Urinary bladder (tissue), 4 donors: ENCODE measurements at places on chromosomes 12 and 14. TPM values are rescaled to one million over a fixed set of nuclear protein-coding genes. Genes with fewer than 3 reads are reported as not detected.

DNA sequence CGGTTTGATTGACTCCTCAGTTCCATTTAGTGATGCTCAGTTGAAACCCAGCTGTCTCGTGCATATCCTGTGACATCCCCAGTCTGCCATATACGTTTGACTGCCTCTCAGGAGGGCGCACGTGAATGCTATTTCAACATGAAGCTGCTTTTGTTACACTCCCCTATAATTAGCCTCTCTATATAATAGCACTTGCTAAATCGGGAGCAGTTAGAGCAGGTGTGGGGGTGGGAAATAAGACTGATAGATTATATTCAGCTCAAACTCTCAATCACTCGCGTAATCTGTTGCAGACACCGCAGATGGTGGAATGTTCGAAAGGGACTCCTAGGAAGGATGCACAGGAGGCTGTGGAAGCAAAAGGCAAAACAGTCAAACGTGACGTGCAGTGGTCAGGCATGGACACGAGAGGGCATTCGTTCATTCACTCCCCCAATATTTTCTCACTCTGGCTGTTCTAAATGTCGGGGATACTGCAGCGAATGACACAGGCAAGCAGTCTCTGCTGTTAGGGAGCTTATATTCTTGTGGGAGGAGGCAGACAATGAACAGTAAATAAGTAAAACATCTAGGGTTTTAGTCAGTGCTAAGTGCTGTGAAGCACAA, 29.8 kb downstream of the KCNA1 start:
- DNase-seq, result no peak

DNA sequence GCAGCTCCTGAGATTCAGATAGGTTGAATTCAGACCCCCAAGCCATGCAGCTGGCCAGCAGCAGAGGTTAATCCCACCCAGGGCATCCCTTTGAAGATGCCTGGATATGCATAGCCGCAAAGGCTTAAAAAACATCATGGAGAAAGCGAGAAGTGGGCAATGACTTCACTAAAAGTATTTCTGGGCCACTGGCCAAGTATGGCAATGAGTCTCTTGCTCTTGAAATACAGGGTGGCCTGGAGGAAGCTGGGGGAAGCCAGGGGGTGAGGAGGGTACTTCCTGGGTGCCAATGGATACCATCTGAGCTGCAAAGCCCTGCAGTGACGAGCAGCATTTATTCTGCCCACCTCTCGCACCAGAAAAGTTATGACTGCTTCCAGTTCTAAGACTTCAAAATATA, 539.3 kb upstream of the TBX3 start:
- no peak for DNase-seq

- DNase-seq, result no peak
Measured at GRCh38 chr14:36035675-36036074, 140.8 kb downstream of the PTCSC3 start.

CDH24 gene
- total RNA-seq, result 6.4 TPM

VWF gene
- 61.8 TPM for total RNA-seq

DNAJC22 gene
- total RNA-seq, result 1.0 TPM

DNA sequence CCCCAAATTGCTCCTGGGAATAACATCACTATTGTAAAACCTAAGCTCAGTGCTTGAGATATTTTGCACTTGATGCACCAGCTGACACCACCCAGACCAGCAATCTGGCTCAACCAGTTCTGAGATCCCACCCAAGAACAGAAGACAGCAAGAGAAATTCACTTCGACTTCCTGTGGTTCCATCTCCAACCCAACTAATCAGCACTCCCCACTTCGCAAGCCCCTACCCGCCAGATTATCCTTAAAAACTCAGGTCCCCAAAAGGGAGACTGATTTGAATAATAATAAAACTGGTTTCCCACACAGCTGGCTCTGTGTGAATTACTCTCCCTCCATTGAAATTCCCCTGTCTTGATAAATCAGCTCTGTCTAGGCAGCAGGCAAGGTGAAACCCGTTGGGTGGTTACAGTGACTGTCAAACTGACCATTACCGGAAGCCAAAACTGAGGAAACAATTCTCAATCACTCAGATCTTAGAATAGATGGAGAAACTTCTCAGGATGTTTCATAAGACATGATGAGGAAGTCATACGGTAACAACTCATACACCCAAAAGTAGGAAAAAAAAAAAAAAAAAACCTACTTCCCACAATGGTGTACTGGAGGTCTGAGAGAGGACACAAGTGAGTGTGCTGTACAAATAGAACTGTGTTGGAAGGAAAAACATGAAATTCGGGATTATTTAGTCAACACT, 92.4 kb downstream of the TMTC1 start:
- no peak for DNase-seq

- no peak for DNase-seq
Measured at GRCh38 chr12:108316176-108317086, 22.7 kb downstream of the CMKLR1 start.

MSI1 gene
- total RNA-seq, result 1.5 TPM

ESRRB gene
- total RNA-seq, result not detected

- no peak for DNase-seq
Measured at GRCh38 chr12:67811437-67812361, 163.2 kb downstream of the DYRK2 start.

GRCh38 chr12:53952335-53952694, 2.4 kb upstream of the HOXC12 start:
- DNase-seq, result no peak

CFAP54 gene
- total RNA-seq, result 6.8 TPM

CPNE6 gene
- total RNA-seq, result 0.58 TPM

- no peak for DNase-seq
Measured at GRCh38 chr14:62470935-62471334, 574.3 kb downstream of the KCNH5 start.

- DNase-seq, result no peak
Measured at GRCh38 chr14:102588821-102589220, 3.6 kb upstream of the RCOR1 start.

GRCh38 chr14:64734990-64735389, 30.8 kb downstream of the PLEKHG3 start:
- no peak for DNase-seq

DNA sequence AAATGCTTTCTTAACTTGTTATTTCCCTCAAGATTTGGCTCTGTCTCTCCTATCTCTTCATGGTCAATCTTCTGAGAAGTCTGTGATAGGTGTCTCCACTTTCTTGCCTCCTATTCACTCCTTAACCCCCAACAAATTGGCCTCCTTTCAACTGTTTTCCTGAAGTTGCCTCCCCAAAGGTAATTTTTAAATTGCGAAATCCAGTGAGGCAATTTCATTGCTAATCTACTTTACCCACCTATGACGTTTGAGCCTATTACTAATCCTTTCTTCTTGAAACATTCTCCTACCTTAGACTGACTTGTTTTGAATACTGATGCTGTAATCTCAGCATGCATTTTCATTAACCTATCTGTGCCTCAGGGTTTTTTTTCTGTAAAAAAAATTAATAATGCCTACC, 6.0 kb upstream of the KCNH5 start:
- DNase-seq, result no peak

DNA sequence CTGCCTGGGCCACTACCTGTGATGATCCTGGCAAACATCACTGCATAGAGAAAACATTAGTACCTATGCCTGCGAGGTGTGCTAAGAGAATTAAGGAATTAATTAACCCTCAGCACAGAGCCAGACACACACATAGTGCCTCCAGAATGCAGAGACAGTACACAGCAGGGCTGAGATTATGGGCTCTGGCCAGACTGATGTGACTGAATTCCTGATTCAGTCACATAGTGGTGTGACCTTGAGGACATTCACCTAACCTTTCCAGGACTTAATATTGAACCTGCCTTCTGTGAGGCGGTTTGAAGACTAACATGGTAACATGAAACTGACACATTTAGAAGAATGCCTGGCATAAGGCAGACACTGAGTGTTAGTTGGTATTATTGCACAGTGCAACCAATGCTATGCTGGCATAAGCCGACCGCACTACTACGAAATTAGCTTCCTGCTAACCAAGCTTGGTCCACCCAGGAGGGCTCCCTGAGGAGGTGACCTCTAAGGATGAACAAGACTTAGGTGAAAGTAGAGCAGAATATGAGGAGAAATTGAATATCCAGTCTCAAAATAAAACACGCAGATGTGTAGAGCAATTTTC, 32.0 kb upstream of the SELPLG start:
- no peak for DNase-seq

DNA sequence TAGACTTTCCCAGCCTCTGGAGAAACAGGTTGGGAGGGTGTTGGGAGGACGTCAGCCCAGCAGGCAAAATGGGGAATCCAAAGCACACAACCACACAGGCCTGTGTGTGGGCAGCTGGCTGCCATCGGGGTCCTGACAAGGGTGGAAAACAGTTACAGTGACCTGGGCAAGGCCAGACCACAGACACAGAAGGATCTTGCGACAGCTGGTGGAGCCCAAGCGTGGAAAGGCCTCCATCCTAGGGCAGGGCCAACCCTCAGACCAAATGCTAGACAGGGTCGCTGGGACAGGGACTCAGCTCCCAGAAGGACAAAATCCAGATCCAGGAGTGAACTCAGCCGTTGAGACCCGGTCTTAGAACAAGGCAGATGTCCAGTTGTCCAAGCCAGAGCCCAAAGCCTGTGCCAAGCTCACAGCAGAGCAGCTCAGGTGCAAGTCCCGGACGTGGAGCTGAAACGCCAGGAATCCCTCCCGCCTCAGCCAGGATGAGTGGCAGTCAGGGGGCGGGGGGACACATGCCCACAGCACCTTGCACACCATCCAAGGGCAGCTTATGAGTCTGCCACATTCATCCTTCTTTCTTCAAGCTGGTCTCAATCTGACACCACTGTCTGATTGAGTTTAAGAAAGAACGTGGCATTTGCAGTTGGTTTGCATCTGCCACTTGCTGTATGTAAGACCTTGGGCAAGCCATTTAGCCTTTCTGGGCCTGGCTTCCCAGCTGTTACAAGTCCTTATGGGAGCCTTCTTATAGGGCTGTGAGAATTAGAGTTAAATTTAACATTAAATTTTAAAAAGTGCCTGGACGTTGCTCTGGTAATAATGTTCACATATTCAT, 37.6 kb downstream of the DEGS2 start:
- DNase-seq, result no peak

CLEC4D gene
- 0.32 TPM for total RNA-seq

DNA sequence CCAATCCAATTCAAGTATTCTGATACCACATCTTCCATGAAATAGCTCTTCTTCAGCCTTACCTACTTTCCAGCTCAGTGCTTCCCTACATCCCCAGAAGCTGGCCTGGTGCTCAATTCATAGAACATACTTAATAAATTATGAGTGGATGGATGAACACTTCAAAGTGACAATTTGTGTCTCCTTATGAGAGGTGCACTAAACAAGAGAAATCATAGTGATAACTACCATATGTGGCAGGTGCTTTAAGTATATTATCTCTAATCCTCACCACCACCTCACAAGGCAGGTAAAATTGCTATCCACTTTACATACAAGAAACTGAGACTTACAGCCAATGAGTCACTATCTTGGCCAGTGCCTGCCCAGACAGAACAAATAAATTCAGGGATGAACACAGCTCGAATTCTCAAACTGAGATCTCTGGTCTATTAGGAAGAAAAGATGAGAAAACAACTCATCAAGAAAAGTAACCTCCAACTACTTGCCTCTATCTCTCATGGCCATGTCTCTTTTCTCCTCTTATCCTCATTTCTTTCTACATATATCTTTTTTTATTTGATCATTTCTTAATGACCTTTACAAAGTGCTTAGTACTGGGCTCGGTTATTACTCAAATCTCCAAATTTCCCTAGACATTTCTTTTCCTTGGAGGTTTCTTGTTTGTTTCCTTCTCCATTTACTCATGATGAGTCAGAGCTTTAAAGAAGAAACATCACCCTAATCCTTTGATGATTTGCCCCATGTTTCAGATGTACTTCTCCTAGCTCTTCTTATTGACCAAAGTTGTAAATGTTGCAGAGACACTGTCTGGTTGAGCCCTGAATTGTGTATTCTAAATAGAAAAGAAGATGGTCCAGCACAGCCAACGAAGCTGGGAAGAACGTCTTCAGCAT, 161.5 kb downstream of the RPS29 start:
- no peak for DNase-seq

DNA sequence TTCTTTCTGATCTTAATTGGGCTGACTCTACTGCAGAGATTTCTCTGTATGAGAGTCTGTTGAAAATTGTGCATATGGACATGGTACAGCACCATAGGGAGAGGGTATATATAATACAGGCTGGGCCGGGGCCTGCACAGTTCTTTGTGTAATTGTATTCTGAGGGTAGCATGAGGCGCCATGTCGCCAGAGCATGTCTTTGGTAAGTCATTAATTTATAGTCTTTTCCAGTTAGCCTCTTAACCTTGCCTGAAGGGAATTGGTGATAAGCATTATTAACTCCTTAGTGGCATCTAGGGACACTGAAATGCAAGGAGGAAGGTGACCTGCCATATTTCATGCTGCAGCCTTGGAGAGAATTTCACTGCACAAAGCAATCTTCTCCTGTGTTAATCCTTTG, 569.9 kb downstream of the TMTC2 start:
- DNase-seq, result no peak

- peak; percentile 71 for DNase-seq
Measured at GRCh38 chr12:19431407-19432308, 7.6 kb upstream of the AEBP2 start.
